ENCODE measurements at places on chromosomes 3 and 15. TPM values are rescaled to one million over a fixed set of nuclear protein-coding genes. Genes with fewer than 3 reads are reported as not detected.

GRCh38 chr3:98731720-98732285, 31.3 kb upstream of the ST3GAL6 start:
- no peak for DNase-seq

- DNase-seq = no peak
Measured at GRCh38 chr3:58722561-58722960, 56.0 kb upstream of the FAM3D start.

DNA sequence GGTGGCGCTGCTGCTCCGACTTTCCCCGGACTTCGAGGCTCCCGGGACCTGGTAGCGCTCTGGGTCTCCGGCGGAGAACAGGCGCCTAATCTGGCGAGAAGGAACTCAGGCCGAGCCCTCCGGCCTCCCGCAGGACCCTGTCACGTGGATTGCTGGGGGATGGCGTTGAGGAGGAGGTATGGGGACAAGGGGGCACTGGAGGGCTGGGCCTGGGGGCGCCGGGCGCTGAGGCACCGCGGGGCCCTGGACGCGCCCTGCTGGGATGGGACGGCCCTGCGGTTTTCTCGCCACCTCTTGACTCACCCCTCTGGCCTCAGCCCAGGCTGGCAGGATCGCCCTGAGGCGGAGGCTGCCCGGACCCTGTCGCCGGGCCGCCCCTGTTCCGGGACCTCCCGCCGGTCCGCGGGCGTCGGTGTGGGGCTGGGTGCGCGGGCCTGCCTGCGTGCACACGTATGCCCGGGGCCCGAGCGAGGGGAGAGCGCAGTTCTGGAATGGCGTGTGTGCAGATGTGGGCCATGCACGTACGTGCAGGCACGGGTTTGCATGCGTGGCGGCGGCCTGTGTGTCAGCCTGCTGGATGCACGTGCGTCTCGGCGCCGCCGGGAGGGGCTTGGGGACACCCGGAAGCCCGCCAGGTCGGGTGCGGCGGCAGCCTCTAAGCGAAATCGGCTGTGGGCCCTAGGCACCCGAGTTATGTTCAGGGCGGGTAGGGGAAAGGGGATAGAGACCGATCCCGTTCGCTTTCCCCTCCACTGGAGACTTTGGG, 752 bp downstream of the C15orf39 start:
- DNase-seq = no peak

- peak; percentile 54 for DNase-seq
Measured at GRCh38 chr3:157130467-157131251, 29.3 kb downstream of the CCNL1 start.

GRCh38 chr3:47971081-47971480, 45.1 kb downstream of the MAP4 start:
- DNase-seq = no peak

GRCh38 chr15:70535955-70536338, 227.4 kb downstream of the UACA start:
- DNase-seq = peak; percentile 42

DNA sequence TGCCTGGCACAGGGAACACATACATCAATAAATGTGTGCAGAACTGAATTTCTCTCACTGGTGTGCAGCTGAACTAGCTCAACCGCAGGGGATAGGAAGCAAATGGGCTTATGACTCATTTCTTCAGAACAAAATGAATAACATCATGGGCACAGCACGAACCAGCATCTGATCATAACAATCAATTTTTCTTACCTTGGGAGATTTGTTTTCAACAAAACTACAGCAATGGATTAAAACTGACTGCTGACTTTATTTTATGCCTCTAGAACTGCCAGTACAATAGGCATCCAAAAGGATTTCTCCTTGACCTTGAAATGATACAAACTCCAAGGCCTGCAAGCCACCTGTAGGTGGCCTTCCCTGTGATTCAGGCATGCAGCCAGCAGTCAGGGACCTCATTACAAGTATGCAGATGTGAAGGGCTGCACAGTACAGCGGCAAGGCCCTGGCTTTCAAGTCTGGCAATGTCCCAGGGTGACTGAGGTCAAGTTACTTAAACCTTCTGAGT, 26.1 kb downstream of the TAMM41 start:
- no peak for DNase-seq

DNA sequence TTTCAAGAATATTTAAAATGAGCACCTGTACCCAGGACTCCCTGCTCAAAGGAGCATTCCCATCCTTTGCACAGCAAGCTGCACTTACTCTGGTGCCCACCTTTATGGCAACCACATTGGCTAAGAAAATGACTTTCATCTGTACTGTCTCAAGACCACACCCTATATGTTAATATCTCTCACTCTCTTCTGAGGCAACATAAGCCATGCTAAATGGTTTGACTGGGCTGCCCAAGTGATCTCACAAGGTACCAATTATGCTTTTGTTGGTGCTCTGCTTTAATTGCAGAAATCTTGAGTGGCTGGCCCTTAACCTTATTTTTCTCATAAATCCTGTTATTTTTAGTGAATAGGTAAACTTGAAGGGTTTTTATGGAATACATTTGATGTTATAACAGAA, 17.7 kb downstream of the RYK start:
- no peak for DNase-seq

DNA sequence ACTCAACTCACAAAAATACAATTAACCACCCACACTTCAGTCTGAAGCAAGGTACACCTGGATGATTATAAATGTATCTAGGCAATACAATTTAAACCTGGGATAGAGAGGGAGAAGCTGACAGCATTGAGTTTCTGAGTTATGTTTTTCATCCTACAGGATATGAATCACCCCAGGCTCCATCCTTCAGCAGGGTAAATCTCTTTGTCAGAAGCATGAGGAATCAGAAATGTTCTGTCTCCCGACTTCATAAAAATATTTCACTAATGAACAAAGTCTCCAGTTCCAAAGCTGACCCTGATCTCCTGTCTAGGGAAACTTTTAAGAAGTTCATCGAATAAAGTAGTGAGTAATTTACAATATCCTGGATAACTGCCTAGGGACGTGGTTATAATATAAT, 25.5 kb upstream of the FRMD4B start:
- no peak for DNase-seq

DNA sequence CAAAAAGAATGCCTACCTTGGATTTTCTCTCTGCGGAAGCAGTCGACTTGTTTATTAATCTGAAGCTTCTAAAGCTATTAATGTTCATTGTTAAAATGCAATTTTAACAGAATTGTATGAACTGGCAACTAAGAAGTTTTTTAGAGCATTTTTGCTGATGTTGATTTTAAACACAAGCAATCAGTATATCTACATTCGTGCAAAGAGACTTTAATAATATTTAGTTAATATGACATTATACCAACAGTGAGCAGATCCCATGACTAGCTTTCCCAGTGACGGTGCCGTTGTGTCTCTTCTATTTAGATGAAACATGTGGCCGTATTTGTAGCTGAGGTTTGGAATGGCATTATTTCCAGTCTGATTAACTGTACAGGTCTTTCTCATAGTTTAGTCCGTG, 88.0 kb downstream of the PEX5L start:
- no peak for DNase-seq

DNA sequence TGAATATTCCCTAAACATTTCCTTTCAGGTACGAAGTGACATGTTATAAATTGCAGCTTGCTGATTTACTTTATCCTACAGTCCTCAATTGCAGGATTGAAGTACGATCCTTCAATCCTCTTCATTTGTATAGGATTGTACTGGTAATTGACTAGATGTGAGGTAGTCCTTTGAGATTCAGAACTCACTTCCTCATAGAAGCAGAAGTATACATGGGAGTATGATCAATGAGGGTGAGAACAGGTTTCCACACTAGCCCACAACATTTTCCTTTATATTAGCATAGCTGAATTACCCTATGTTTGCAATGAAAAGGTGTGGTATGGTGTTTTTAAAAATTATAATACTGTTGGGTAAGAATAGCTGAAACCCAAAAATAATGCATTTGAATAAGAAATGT, 160.0 kb upstream of the UMPS start:
- DNase-seq = no peak

- no peak for DNase-seq
Measured at GRCh38 chr15:56969265-56969895, 50.9 kb downstream of the TCF12 start.

GRCh38 chr15:38088971-38089370, 154.5 kb downstream of the TMCO5A start:
- DNase-seq = no peak

DNA sequence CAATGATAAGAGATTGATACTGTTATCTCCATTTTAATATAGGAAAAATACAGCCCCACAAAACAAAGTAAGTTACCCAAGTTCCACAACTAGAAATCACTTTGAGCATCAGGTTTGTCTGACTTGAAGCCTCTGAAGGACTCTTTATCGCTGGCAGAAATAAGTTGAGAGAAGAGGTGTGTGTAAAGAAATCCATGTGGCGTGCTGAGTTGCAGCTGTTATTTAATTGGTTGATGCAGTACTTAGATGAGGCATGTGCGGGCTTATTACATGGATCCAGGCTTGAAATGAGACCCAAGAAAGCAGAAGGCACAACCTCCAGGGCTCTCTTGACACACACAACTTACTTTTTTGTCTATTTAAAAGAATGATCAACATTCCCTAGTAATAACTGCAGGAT, 221.3 kb downstream of the PDZRN3 start:
- no peak for DNase-seq

DNA sequence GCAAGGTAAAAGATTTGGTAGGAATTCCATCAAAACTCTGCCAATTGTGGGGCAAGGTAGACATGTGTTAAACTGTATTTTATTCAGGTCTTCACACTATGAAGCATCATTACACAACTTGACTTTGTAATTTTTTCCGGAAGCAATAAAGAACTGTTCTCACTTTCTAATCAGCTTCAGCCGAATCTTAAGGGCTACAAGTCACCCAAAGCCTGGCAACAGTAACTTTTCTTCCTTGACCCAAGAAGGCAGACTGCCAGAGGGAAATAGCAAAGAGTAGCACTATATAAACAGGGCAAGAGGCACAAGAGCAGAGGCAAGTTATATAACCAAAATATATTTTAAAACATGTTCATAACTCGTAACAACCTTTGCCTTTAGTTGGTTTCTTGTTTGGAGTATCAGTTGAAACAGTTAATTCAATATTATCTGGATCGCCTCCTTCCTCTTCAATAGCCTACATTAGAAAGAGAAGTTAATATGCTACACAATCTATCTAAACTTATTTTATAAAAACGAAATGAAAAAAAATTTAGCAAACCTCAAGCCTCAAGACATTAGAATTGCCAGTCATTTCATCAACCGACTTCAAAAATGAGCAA, 1.4 kb downstream of the SLTM start:
- DNase-seq = no peak

DNA sequence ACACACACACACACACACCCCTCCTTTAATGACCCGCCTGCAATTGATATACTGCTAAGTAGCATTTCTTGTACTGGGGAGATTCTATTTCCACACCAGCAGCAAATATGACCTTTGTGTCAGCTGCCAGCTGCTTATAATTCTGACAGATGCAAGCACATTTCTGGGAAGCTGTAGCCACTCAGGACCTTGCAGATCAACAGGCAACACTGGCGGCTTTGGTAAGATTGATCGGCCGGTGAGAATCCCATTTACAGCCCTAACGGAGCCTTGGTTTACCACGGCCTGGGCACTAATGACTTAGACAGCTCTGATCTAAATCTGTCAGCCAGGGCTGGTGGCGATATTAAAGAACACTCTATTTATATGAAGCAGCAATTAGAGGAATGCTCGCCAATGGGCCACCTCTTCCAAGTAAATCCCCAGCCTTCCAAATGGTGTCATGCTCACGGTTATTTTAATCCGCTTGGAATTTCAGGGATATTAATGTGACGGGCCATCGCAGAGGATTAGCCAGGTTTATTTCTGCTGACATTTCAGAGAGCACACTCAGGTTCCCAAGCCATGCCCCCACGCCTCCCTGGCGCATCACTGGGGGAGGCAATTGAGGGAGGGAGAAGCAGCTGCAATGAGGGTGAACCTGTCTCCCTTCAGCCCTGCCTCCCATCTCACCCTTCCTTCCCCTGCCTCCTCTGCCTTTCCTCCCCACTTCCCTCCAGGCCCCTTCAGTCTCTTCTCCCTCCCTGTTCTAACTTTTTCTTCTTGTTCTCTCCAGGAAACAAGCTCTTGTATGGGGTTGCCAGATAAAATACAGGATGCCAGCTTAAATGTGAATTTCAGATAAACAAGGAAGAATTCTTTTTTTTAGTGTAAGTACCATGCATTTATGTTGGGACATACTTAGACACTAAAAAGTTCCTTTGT, 287.0 kb downstream of the TLE3 start:
- no peak for DNase-seq

- no peak for DNase-seq
Measured at GRCh38 chr3:15636028-15636709, 34.6 kb downstream of the BTD start.

GRCh38 chr3:187624588-187624987, 45.6 kb downstream of the SST start:
- no peak for DNase-seq

Gene ICE2
- polyA plus RNA-seq = 40.0 TPM

Gene FBXW12
- 0.85 TPM for polyA plus RNA-seq

Gene ADAMTS17
- 0.89 TPM for polyA plus RNA-seq

Gene HIGD2B
- not detected for polyA plus RNA-seq

Gene AGTR1
- polyA plus RNA-seq = 0.03 TPM

Gene C2CD4B
- polyA plus RNA-seq = 0.12 TPM

Gene CCR2
- polyA plus RNA-seq = not detected

Gene ALDH1A3
- 2.2 TPM for polyA plus RNA-seq

Gene TMEM43
- polyA plus RNA-seq = 38.2 TPM

Gene CX3CR1
- polyA plus RNA-seq = 0.08 TPM

Gene LRRC31
- not detected for polyA plus RNA-seq

Gene PCSK6
- 1.9 TPM for polyA plus RNA-seq
